Stimulated activated CD4-positive, alpha-beta T cell treated with anti-CD3 and anti-CD28 coated beads, TNF-alpha, amount 100 ng/mL, for 4 hours (primary cell): ENCODE measurements at places on chromosomes 2 and 18.

DNA sequence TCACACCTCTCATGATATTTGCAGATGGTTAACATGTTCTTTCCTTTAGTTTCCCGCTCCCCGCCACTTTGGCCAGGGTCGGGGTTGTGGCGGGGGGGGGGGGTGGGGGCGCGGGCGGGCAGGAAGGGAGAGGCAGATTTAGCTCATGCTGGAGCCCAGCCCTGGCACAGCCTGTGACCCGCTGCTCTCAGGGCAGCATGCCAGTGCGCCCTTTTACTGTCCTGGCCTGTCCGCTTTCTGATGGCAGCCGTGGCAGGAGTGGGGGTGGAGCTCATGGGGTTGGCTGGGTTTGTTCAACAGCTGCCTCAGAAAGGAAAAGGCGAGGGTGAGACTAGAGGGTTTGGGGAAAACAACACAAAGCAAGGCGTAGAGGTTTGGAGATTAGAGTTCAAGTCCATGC is 56.1 kb downstream of the TNP1 start:
- no peak for DNase-seq

- DNase-seq: no peak
Measured at GRCh38 chr2:95345081-95345562, 48.0 kb downstream of the KCNIP3 start.

- DNase-seq: no peak
Measured at GRCh38 chr18:35436076-35436649, 59.0 kb upstream of the ZNF396 start.

DNA sequence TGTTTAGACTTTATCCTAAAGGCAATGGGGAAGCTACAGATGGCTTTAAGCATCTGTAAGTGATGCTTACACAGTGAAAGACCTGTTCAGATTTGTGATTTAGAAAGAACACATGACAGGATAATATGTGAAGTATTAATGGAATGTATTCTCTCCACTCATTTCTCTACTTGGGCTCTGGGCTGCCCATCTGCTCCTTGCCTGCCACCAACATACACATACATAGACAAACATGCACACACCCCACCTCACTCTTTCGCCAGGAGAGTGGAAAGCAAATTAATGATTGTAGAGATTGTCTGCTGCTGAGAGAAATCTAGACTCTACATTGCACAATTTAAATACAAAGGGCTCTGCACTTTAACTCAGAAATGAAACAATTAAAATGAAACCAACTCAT is 61.0 kb upstream of the NFE2L2 start:
- DNase-seq: no peak

DNA sequence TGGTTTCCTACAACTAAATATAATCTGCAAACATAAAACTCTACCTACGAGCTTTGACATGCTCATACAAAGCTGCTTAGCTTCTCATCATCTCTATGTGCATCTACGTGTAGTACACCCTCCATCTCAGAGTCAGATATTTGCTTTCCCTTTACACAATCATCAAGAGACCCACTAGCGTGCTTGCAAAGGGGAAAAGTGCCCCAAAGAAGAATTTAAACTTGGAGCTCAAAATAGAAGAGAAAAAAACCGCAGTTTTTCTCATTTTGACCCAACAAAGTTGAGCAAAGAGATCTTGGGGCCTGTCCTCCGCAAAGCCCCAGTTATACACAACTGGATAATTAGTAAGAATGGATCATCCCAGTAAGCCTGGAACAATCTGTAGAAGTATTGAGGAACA is 104.1 kb downstream of the PAX3 start:
- DNase-seq: no peak

GRCh38 chr2:74267068-74267467 is 68.7 kb downstream of the MTHFD2 start:
- peak; percentile 28 for DNase-seq

DNA sequence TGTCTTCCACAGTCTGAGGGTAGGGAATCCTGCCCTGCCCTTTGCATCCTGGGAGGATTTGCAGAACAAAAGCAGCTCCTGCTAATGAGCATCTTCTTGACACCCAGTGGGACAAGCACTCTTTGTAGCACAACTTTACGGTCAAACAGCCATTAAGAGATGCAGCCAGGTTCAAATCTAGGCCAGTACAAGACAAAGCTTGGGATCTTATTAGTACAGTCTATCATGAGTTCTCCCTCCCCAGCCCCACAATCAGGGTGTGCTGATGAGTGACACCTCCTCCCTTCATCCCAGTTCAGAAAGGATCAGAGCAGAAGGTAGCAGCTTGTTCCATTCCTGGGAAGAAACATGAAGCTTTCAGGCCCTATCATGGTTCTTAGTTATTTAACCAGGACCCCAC is 41.9 kb downstream of the MARCO start:
- DNase-seq: no peak

GRCh38 chr2:138730497-138731030 is 49.6 kb downstream of the NXPH2 start:
- no peak for DNase-seq

DNA sequence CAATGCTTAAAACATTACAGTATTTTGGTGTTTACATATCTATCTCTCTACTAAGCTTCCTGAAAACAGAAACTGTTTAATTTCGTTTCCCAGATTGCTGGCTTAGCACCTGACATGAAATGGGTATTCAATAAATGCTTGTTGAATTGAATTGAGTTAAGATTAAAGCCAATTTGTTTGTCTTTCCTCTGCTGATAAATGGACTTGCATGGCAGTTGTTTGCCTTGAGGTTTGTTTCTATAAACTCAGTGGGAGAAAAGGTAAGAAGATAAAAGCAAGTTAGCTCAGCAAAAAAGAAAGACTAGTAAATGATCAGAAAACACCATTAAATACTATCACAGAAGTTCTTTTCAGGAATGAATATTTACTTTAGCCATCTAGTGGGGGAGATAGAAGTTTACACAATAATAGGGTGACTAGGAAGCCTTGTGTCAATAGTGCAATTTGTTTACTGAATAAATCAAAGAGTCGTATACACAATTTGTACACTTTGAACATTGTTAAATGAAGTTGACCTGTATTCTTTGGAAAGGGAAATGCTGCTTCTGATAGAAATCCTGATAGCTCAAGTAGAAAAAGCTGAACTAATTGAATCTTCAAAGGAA is 754.5 kb upstream of the FAM98A start:
- no peak for DNase-seq

- DNase-seq: peak; percentile 28
Measured at GRCh38 chr2:45651415-45652089, at the start of gene PRKCE. TSS of gene PRKCE (plus strand) at chr2:45651675.

- DNase-seq: no peak
Measured at GRCh38 chr2:127632592-127633489, 13.1 kb upstream of the GPR17 start.

- DNase-seq: no peak
Measured at GRCh38 chr2:8058652-8059051, 623.2 kb upstream of the ID2 start.

DNA sequence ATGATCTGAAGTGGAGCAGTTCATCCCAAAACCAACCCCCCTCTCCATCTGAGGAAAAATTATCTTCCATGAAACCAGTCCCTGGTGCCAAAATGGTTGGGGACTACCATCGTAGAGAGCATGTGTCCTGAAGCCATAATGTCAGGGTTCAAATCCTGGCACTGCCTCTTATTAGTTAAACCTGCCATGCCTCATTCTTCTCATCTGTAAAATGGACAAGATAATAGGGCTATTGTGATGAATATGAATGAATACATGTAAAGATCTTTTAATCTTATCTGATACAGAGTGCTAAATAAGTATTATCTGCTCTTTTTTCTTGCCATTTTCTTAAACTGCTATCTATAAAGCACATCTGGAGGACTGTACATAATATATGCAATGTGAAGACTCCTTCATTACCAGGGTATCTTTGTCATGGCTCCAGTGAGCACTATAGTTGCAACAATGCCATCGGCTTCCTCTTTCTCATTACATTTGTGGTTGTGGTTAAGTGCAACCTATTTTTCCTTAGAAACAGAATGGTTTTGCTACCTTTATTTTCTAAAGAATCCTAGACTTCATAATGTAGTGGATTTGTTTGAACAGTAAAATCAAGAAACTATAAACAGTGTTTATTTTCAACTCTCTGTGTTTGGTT is 27.0 kb downstream of the MFSD6 start:
- DNase-seq: no peak

DNA sequence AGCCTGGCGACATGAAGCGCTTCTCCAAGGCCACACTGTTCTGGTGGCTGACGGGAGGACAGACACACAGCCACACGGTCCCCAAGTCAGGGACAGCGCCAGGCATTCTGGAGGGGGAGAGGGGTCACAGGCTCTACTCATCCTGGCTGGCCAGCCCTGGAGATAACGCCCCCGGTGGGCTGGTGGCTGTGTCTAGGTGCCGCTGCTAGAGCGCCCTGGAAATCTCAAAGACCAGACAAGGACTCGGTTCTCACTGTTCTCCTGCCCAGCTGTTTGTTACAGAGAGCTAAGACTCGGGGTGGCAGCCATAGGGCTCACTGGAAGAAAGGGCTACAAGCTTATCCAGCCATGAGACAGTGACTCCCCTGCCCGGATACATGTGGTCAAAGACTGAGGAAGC is 72.0 kb downstream of the KCNF1 start:
- no peak for DNase-seq

GRCh38 chr2:190695739-190696138 is 46.9 kb downstream of the NAB1 start:
- no peak for DNase-seq

DNA sequence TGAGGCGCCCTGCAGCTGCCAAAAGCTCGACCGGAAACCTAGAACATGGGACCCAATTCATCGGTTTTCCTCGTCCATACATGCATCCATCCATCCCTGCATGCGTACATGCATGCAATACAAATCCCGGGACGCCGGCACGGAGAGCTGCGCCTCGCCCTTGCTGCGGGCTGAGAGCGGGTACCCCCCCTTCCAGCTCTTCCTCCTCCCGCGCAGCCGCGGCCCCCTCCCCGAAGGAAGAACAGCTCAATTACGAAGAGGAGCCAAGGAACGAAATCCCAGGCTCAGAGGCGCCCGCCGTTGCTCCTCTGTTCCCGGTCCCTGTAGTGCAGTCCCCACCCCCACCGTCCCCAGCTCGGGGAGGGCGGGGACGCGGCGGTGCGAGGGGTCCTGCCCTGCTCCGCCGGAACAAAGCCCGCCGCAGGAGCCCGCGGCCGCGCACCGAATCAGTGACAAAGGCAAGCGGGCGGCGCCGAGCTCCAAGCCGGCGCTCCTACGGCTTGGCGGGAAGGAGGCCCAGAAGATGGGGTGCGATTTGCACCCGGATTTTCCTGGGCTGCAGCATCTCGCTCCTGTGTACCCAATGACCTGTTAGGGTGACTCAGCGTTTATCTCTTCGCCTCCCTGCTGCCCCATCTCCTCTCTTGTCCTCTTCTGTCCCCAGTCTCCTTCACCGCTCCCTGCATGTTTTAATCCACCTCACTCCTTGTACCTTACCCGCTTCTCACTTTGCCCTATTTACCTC is 8.9 kb upstream of the POU3F3 start:
- no peak for DNase-seq

DNA sequence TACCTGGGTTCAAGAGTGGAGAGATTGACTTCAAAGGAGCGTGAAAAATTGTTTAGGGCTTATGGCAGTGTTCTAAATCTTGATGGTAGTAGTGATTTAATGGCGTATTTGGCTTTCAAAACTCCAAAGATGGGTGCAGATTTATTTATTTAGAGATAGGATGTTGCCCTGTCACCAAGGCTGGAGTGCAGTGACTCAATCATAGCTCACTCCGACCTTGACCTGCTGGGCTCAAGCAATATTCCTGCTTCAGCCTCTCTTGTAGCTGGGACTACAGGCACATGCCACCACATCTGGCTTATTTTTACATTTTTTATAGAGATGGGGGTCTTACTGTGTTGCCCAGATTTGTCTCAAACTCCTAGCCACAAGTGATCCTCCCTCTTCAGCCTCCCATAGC is 52.5 kb downstream of the FAM117B start:
- no peak for DNase-seq

GRCh38 chr18:40624959-40625358 is 1330.1 kb upstream of the PIK3C3 start:
- no peak for DNase-seq

DNA sequence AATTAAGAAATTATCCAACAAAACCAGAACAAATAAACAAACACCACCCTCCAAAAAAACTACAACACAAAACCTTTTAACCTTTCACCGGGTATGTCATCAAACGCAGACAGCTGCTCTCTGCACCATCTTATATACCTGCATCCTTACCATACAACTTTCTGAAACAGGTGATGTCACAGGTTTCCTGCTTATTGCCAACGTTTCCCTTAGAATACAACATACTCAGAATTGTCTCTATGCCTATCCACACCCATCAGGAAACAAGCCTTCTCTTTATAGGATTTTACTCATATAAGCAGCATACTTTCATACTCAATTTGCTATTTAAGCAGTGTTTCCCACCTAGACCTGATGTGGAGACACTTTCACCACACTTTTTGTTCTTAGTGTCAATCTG is 181.0 kb downstream of the DYM start:
- DNase-seq: no peak

DNA sequence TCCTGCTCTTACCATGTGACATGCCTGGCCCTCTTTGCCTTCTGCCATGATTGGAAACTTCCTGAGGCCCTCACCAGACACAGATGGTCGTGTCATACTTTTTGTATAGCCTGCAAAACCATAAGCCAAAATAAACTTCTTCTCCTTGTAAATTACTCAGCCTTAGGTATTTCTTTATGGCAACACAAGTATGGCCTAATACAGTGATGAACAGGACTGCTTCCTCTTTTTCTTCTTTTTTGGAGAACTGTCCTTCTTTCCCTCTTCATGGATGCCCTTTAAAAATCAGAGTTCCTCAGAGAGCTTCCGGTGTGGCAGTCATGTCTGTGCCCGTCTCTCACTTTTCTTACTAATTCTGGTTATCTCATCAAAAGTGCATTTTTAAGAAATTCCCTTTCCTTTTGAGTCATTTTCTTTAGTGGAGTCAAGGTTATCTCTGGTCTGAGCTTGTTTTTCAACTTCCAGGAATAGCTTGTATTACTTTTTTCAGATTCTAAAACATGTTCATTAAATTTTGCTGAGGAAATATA is 9.2 kb upstream of the IL1A start:
- no peak for DNase-seq
